ENCODE measurements at places on chromosomes 2 and 18.

DNA sequence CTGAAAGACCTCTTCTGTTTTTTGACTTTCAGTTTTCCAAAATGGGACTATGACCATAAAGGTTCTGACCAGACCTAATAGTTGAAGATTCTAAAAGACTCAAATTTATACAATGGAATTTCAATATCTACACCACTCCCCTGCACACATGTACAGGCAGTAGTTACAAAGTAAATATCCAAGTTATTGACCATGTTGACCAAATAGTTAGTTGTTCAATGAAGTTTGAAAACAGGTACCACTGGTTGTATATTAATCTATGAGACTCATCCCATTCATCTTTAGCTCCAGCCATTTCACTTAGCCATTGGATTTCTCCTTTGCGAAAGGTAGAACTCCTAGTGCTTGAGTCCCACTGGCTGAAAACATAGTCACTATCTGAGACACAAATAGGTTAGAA is 277.4 kb downstream of the SETBP1 start:
- DNase-seq: no peak

- no peak for DNase-seq
Observed at GRCh38 chr18:77012806-77013541, 119.6 kb downstream of the MBP start.

DNA sequence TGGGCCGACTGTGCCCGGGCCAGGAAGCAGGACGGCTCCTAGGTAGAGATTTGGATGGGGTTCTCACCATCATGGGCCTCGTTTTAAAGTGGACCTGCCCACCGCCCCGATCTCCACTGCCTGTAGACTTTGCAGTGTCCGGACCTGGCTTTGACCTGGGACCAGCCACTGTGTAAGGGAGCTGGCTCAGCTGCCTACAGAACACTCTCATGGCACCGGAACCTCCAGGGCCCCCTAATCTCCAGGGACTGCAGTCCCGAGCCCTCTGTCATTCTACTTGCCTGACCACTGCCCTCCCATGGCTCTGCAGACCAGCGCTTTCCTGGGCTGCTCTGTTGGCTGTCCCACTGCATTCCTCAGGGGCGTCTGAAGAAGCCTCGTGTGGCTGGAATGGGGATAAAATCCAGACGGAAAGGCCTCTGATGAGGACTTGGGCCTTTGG is 120.8 kb downstream of the GLI2 start:
- DNase-seq: no peak

DNA sequence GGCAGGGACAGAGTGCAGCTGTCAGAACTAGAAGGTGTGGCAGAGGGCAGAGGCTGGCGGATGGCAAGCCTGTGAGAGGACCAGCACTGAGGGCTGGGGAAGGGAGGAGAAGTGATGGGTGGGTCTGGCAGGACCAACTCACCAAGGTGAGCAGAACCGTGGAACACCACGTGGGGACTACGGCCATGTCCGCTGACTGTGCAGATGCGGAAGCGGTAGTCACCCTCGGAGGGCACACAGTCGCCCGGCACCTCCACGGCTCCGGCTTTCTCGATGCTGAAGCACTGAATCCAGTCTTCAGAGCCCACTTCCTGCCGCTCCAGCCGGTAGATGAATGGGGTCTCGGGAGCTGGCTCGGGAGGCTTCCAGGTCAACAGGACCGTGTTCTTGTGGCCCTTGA is 4.2 kb downstream of the OBSL1 start:
- no peak for DNase-seq

- no peak for DNase-seq
Observed at GRCh38 chr18:9742524-9743131, 34.5 kb downstream of the RAB31 start.

DNA sequence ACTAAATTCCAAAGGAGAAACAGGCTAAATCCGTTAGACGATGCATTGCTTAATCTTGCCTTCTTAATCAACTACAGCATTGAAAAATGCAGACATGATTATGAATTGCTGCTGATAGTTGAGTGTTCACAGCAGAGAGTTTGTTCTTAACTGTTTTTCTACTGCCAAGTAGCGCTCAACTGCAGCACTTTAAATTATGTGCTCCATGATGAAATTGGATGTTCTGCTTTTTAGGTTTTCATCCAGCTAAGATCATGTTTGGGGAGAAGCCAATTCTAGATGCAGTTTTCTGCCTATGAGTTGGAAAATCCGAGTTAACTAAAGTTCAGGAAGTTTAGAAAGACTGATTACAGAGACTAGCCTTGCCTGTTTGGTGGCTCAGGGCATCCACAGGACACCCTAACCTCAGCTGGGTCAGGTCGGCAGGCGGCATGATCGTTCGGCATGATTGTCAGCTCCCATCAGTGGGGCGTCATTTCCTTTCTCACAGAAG is 119.4 kb upstream of the PIEZO2 start:
- no peak for DNase-seq

- no peak for DNase-seq
Observed at GRCh38 chr18:61887838-61888237, 5.0 kb downstream of the RNF152 start.

GRCh38 chr18:63218472-63218871 is 101.1 kb downstream of the BCL2 start:
- no peak for DNase-seq

- no peak for DNase-seq
Observed at GRCh38 chr2:152375174-152375573, 40.2 kb downstream of the FMNL2 start.

- DNase-seq: no peak
Observed at GRCh38 chr2:3638456-3638810, 19.6 kb upstream of the ALLC start.

DNA sequence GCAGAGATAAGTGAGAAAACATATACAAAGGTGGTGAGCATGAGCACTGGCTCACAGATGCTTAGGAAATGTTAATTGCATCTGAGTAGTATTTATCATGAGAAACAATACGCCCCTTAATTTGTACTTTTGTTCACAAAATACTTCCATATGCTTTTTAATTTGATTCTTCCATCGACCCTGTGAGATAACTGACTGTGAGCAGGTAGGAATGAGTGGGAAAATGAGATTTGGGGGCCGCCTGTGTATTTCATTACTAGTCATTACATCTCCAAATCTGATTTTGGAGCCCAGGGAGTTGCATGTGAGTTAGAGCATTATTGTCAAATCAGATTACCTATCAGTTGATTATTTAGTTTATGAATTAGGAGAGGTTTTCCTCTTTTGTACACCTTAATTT is 36.7 kb upstream of the NPC1 start:
- no peak for DNase-seq

- no peak for DNase-seq
Observed at GRCh38 chr2:66805016-66805865, 370.3 kb downstream of the MEIS1 start.

DNA sequence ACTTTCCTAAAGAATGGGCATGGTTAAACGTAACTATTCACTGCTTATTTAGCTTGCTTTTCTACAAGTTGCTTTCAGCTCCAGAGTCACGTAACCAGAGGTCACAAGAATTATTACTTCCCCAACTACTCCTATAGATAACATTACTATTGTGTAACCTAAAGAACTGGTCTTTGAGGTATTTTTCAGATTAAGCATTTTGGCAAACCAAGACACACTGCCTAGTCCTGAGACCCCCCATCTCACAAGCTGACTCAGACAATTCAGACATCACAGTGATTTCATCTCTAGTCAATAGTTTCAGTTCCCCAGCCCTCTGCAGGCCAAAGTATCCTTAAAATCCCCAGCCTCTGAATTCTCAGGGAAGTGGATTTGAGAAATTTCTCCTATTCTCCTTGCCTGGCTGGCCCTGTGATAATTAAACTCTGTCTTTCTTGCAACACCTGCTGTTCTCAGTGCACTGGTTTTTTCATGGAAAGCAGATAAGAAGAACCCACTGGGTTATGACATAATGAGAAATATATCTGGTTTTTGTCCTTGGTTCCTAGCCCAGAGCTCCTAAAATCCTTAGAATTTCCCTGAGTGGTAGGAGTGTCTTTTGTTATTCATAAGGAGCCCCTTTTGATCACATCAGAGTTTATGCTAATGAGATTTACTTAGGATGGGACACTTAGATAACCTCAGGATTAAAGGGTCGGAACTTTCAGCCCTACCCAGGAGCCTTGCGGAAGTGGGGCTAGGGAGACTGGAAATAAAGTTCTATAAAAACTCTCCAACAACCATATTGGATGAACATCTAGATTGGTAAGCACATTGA is 1310.8 kb upstream of the CHAC2 start:
- no peak for DNase-seq

GRCh38 chr18:57915865-57916582 is 112.9 kb upstream of the ATP8B1 start:
- DNase-seq: no peak

GRCh38 chr2:197204519-197205250 is 105.9 kb downstream of the ANKRD44 start:
- no peak for DNase-seq

GRCh38 chr2:192197357-192197756 is 2.6 kb upstream of the TMEFF2 start:
- DNase-seq: no peak

GRCh38 chr2:197435598-197436420 is 981 bp upstream of the SF3B1 start:
- no peak for DNase-seq

DNA sequence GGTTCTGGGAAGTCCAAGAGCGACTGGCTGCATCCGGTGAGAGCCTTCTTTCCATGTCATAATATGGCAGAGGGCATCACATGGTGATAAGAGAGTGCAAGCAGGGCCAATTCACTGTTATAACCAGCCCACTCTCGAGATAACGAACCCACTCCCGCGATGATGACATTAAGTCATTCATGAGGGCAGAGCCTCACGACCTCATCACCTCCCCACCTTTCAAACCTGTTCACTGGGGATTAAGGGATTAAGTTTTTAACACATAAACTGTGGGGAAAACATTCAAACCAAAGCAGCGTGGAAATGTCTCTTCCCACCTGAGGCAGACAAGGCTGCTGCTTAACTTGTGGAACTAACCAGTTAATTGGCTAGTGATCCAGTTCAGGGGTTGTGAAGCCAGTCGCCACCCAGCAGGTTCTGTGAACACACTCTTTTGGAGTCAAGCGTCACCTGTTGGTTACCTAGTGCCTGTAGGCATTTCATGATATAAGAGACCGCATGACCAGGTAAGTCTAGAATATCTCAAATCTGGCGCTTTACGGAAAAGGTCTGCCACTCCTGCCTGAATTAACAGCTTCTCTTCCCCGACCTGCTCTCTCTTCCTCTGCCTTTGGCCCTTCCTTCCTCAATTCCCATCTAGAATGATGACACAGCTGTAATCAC is 54.3 kb downstream of the EDAR start:
- no peak for DNase-seq

GRCh38 chr18:10530852-10531251 is 5.0 kb downstream of the NAPG start:
- no peak for DNase-seq

- DNase-seq: peak; percentile 6
Observed at GRCh38 chr2:175309799-175310198, 128.3 kb upstream of the ATP5MC3 start.

GRCh38 chr2:37537316-37537715 is 134.1 kb downstream of the CDC42EP3 start:
- DNase-seq: no peak

DNA sequence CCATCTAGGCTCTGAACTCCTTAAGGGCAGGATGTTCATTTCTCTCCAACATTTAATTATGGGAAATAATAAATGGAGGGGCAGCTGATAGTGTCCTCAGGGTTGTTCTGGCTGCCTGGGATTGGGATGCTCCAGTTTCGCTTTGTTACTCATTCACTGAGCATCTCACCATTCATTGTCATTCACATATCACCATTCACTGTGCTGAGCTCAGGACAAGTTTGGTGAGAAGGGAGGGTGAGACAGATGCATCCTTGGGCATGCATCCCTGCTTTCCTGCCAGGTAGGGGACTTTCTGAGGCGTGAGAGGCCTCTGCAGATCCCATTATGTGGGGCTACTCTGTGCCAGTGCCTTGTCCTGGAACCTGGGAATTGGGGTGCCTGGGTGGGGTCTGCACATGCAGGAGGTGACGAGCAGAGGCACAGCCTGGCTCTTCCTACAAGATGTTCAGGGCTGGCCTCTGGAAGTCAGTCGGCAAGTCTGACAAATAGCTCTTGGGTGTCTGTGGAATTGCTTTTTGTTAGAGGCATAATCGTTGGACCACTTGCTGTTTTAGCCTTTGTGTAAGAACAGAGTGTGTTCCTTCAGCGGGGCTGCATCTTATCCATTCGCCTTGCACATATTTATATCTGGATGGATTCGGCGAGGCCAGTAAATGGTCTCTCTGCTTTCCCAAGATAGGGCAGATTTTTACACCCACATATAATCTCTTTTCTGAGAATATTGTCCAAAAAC is 323.2 kb upstream of the THSD7B start:
- no peak for DNase-seq

- no peak for DNase-seq
Observed at GRCh38 chr18:74252039-74252395, 39.7 kb downstream of the CYB5A start.

- DNase-seq: no peak
Observed at GRCh38 chr18:9283791-9284190, 50.8 kb upstream of the TWSG1 start.

DNA sequence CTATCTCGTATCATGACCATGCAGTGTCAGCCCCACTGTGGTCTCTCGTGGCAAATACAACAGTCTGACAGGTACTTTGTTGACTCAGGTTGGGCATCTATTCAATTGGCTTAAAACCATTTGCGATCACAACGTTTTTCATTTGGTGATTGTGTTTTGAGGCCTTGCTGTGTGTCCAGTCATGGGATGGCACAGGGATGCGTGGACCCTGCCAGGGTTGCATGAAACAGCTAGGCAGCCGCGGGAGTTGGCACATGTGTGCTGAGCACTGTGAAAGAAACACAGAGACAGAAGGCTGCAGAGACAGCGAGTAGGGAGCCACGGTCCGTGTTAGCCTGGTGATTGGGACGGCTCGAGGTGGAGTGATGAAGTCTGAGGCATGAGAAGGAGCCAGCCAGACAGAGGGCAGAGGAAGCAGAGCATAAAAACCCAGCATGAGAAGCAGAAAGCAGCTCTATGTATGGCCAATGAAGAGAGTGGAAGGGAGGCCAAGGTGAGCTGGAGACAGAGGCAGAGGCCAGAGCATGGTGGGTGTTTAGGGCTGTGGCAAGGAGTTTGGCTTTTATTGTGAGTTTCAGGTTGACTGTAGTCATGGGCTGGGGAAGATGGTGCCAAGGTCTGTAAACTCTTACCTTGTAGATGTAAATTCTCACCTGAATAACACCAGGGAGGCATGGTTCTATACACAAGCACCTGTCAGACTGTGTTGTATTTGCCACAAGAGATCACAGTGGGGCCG is 31.8 kb upstream of the IL1R1 start:
- no peak for DNase-seq

DNA sequence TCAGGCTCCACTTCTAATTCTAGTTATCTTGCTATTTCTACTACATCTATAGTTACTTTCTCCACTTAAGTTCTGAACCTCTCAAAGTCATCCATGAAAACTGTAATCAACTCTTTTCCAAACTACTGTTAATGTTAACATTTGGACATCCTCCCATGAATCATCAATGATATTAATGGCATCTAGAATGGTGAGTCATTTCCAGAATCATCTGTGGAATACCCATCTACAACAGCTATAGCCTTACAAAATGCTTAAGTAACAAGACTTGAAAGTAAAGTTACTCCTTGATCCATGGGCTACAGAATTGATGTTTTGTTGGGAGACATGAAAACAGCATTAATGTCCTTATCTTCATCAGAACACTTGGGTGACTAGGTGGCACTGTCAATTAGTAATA is 35.4 kb downstream of the BARD1 start:
- DNase-seq: no peak

- no peak for DNase-seq
Observed at GRCh38 chr18:73617981-73618380, 529.7 kb downstream of the FBXO15 start.

Data from activated CD4-positive, alpha-beta T cell treated with anti-CD3 and anti-CD28 coated beads for 24 hours (primary cell).